Hypothalamus (tissue), 51 donors: ENCODE measurements at places on chromosomes 13 and 19.

DNA sequence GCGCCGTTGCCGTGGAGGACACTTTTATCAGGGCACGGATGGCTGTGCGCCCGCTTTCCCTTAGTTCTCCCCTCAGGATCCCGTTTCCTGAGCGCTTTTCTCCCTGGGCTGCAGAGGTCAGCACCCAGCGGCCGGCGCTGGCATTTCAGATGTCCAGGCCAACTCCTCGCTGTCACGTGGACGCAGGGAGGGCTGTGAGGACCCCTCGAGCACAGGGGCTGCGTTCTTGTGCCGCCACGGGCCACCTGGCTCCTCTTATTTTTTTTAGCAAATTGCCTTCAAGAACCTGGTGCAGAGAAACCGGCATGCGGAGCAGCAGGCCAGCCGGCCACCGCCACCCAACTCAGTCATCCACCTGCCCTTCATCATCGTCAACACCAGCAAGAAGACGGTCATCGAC lies 22.3 kb downstream of the ATP4B start:
- no peak for DNase-seq

GRCh38 chr19:37941782-37942515 lies 34.9 kb downstream of the SIPA1L3 start:
- no peak for DNase-seq

GRCh38 chr13:109166804-109167203 lies 537.4 kb downstream of the MYO16 start:
- no peak for DNase-seq

- no peak for DNase-seq
These were observed 10.3 kb downstream of the ACTN4 start for GRCh38 chr19:38657633-38658222.

GRCh38 chr19:18519962-18520847 lies 1.7 kb downstream of the ELL start:
- no peak for DNase-seq

GRCh38 chr13:99657848-99658260 lies 156.6 kb downstream of the TM9SF2 start:
- DNase-seq: no peak

GRCh38 chr19:13888281-13888680 lies 11.3 kb downstream of the NANOS3 start:
- DNase-seq: no peak

GRCh38 chr19:55489711-55490477 lies 1.7 kb downstream of the SSC5D start:
- no peak for DNase-seq

- no peak for DNase-seq
These were observed 35.6 kb downstream of the CCDC169 start for GRCh38 chr13:36261976-36262375.

- DNase-seq: no peak
These were observed 1.1 kb upstream of the ACP5 start for GRCh38 chr19:11578258-11579142.

DNA sequence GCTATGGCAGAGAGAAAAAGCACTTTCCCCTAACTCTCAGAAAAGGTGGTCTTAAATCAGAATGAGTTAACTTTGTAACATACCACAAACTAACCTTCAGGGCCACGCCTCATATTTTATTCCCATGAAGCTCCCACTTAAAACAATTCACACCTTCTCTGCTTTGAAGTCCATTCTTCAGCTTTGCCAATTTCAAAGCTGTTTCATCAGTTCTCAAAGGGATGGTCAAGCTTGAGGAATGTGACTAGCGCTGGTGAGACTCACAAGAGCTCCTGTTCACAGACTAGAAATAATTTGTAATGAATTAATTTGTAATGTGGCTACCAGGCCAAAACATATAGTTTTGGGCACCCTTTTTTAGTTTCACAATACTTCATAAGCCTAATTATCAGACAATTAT lies 68.2 kb downstream of the STK24 start:
- no peak for DNase-seq

GRCh38 chr19:10514211-10515145 lies 2.8 kb downstream of the S1PR5 start:
- DNase-seq: no peak

- no peak for DNase-seq
These were observed 54.8 kb upstream of the TEX29 start for GRCh38 chr13:111265701-111266035.
